Right atrium auricular region (tissue), 2 donors: ENCODE measurements at places on chromosomes 11 and 22. TPM values are rescaled to one million over a fixed set of nuclear protein-coding genes. Genes with fewer than 3 reads are reported as not detected.

DNA sequence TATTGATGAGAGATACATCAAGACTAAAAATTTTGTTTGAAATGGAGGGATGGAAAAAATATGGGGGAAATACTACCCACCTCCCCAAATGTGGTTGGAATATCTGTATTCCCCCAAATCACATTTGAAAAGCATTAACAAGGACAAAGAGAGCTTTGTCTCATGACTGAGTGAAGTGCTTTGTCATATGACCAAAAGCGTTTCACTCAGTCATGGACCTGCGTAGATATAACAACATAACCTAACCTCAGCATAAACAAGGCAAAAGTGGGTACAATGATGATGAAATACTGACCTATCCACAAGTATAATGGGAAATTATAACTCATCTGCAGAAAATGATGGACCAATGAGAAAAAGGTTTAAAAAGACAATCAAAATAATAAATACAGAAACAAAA is 418.3 kb downstream of the TBC1D22A start:
- no peak for DNase-seq

GRCh38 chr11:115362997-115363396 is 141.2 kb downstream of the CADM1 start:
- no peak for DNase-seq

DNA sequence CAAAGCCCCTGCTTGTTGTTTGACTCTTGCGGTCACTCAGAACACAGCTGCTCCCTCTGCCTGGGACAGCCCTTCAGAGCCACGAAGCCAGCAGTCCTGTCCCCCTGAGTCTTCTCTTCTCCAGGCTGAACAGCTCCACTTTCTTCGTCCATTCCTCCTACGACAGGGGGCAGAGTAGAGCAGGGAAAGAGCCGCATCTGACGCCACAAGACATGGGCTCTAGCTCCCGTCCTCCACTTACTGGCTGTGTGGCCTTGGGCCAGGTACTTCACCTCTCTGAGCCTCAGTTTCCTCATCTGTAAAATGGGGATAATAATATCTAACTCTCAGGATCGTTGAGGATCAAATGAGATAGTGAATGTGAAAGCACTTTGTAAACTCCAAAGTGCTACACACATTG is 29.9 kb downstream of the CHRDL2 start:
- no peak for DNase-seq

GRCh38 chr22:45455212-45455611 is 41.7 kb downstream of the RIBC2 start:
- no peak for DNase-seq

GRCh38 chr11:79419120-79419519 is 21.7 kb downstream of the TENM4 start:
- DNase-seq = no peak

- DNase-seq = peak; percentile 68
These were observed 381.2 kb downstream of the MN1 start for GRCh38 chr22:27420195-27420816.

- DNase-seq = no peak
These were observed 16.9 kb downstream of the ADORA2A start for GRCh38 chr22:24444251-24444650.

DNA sequence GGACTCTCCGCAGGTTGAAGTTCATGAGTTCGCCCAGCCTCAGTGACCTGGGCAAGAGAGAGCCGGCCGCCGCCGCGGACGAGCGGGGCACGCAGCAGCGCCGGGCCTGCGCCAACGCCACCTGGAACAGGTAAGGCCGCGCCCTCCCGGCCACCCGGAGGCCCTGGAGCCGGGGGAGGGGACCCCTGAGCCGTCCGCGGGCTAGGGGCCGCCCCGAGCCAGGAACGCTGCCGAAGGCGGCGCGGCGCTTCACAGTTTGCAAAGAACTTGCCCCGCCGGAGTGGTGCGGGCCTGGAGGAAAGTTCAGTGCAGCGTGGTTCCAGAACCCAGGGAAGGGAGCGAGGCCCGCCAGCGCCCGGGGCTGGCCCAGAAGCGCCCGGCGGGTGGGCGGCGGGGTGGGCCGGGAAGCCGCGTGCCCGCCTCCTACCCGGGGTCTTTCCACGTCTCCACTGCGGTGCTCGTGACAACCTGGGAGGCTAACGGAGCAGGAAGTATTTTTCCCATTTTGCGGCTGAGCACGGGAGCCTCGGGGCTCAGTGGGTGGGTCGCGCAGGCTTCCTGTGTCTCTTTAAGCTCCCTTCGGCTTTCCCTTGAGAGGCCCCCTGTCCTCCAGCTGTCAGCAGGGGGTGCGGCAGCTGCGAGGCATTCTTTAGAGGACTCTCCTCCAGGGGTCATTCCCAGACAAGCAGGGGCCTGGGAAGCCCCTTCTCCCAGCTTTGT is 635 bp downstream of the PRR5 start:
- DNase-seq = no peak

GRCh38 chr11:119236891-119237290 is 30.8 kb downstream of the CBL start:
- DNase-seq = no peak

The IFTAP gene
- total RNA-seq = 37.7 TPM

The MYO18B gene
- total RNA-seq = 247 TPM

The GAL gene
- not detected for total RNA-seq

The DERL3 gene
- total RNA-seq = 10.6 TPM

The OR51B6 gene
- total RNA-seq = not detected

The ZNF280B gene
- total RNA-seq = 1.1 TPM

The AGBL2 gene
- total RNA-seq = not detected

The MAPK8IP1 gene
- total RNA-seq = 7.3 TPM

The TMEM121B gene
- 0.55 TPM for total RNA-seq

The LRRC4C gene
- 2.7 TPM for total RNA-seq

The CARD18 gene
- not detected for total RNA-seq
